Memory B cell (primary cell): ENCODE measurements at places on chromosomes 3 and 15.

DNA sequence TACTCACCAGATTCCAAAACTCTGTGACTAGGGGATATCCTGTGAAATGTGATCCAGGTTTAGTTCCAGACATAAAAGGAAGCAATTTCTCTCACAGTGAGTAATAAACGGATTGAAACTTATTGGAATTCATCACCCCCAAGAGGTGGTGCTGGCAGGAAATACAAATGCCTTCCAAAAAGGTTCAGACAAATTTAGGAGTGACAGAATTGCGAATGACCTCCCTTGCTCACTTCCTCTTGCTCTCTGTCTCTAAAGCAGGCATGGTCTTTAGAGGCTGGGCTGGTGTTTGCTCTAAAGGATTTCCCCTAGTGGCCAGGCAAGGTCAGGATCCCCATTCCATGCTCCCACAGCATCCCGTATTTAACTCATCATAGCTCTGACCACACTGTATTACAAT is 449.4 kb upstream of the PPP2R3A start:
- no peak for DNase-seq

DNA sequence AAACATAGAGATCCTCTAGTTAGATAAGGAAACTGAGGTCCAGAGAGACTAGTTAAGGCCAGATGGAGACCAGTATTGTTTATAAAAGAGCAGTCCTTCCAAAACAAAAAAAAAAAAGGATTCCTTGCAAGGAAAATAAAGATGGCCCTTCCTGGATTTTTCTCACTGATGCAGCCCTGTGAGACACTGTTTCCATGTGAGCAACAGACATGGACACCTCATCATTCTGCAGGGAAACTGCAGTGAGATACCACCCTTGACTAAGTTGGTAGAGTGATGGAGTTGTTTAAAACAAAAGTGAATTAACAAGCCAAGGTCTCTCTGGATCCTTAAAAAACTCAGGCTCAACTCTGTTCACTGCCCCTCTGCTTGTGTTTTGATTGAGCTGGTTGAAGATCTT is 65.6 kb upstream of the MYZAP start:
- no peak for DNase-seq

DNA sequence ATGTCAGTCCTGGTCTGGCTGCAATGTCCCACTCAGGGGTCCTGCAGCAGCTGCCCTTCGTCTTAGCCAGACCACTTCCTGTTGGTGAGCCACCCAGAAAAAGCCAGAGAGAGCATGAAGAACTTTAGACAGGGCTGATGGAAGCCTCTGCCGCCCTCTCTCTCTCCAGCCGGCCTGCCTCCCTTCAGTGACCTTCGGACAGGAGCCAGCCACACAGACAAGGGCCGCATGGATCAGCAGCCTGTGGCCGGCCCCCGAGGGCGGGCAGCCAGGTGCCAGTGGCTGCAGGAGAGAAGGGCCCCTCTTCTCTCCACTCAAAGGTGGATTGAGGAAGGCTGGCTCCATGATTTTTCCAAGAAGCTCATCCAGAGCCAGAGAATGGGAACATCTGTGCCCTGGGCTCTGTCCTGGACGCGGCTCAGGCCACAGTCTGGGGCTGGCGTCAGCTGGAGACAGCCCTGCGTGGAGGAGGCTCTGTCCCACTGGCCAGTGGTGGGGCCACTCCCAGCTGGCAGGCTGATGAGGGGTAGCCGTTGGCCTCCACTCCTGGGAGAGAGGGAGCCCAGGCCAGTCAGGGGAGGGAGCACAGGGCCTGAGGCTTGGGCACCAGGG is 42.9 kb downstream of the ISG20 start:
- no peak for DNase-seq

DNA sequence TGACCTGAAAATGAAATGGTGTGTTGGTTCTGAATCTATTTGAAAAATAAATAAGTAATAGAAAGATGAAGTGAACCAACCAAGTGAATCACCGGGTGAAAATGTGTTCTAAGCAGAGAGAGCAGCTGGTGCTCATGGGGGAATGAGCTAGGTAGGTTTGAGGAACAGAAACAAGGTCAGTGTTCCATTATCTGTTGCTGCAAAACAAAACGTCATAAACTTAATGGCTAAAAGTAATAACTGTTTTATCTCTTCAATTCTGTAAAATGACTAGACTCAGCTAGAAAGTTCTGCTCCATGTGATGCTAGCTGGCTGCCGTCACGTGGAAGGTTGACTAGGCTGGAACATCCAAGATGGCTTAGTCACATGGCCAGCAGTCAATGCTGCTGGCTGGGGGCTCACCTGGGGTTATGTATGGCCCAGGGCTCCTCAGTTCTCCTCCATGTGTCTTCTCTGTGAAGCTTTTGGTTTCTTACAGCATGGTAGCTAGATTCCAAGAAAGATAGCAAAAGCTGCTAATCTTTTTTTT is 13.3 kb upstream of the SH3BP5 start:
- peak; percentile 51 for DNase-seq
